ENCODE measurements at places on chromosomes 4 and X.

- no peak for DNase-seq
Measured at GRCh38 chr4:159077702-159078495, 25.0 kb upstream of the RAPGEF2 start.

DNA sequence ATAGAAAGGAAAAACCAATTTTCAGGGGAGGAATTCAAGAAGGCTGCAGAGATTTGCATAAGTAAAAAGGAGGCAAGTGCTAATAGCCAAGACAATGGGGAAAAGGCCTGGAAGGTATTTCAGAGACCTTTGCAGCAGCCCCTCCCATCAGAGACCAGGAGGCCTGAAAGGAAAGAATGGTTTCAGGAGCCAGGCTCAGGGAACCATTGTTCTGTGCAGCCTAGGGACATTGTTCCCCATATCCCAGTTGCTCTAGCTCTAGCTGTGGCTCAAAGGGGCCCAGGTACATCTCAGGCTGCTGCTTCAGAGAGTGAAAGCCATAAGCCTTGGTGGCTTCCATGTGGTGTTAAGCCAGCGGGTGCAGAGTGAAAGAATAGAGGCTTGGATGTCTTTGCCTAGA lies 24.0 kb downstream of the NAP1L3 start:
- DNase-seq: no peak

DNA sequence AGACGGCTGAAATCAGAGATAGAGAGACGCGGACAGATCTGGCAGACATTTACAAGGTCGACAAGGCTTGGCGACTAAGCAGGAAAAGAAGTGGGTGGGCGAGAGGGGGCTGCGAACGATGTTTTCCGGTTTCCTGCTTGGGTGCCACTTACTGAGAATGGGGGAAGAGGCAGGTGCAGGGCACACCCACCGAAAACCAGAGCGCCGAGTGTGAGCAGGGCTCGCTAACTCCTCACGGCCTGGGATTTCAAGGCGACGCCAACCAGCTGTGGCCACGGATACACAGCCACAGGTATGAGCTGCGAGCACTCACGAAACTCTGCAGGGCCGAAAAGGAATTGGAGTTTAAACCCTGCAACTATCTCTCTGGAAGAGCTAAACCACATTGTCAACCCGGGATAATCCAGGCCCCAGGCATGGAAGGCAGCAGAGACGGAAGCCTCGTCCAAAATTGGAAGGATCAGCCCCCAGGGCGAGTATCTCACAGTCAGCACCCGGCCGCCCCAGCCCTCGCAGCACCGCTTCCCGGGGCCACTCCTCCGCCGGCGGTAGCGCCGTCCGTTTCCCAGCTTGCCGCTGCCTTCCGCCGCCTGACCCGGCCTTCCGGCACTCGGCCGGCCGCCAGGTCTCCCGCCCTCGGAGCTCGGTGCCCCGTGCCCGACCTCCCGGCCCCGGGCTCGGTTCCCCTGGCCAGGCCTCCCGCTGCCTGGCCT lies 778 bp downstream of the CASP3 start:
- peak; percentile 36 for DNase-seq

- no peak for DNase-seq
Measured at GRCh38 chrX:100445593-100445992, 35.5 kb upstream of the PCDH19 start.

- DNase-seq: no peak
Measured at GRCh38 chr4:124104101-124104500, 608.4 kb downstream of the ANKRD50 start.

DNA sequence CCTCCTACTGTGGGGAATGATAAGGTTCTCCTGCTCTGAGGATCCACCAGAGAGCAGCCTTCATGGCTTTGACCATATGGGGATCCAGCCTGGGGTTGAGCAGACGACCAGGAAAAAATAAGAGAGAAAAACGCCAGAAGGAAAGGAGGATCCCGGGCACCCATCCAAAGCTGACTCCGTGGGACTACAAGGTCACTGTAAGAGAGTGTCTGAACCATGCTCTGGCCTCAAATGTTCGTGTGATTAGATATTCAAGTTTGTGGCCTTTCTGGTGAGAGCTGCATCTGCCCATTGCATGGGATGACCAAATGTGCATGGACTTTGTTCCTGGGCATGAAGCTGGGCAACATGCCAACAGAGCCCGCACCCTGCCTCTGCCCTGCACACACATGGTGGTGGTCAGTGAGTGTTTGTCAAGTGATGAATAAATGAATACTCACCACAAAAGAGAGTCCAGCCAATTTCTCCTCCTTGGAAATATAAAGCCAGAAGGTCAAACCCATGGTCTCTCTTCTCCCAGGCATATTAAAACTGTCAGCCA lies 346.0 kb upstream of the GATB start:
- no peak for DNase-seq

DNA sequence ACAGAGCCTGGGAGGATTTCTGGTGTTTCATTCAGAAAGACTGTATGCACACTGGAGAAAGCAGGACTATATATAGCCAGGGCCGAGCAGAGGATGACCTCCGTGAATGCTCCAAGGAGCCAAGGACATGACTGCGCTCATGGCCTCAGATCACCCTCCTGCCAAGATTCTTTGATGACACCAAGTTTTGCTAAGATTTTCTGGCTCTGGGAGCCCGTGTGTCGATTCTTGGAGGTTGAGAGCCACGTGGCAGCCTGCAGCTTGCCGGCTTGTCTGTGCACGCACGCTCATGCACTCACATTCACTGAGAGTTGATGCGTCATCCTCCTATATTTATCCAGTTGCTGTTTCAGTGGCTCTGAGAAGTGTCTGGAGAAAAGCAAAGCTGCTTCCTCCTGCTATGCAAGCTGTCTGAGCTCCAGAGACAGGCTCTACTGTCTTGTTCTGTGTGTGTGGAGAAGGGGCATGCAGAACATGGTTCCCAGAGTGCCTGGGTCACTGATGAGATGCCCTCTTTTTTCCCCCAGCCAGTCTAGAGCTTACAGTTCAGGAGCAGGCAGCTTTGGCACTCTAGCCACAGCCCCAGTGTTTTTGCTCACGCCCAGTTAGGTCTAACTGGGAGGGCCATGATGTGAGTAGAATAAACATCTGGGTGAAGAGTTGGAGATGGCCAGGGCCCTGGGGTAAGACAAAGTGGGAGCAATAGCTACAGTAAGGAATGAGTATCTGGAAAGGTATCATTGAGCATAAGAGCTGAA lies 64.9 kb upstream of the SCOC start:
- DNase-seq: no peak

DNA sequence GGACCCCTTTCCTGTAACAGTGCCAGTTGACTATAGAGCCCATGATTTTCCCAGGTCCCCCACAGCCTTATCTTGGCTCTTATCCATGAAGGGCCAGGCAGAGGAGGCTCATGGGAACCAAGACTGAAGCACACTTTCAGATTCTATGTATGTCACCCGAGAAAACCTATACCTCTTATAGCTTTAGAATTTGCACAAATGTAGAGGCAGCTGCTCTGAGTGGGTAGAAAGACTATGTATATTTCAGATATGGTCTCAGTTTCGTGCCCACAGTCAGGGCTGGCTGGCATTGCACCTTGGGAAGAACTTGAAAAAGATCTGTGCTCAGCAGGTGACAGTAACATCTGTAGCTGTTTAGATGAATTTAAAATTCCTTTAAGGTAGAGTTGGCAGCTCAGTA lies 8.3 kb upstream of the LNX1 start:
- DNase-seq: no peak

- DNase-seq: no peak
Measured at GRCh38 chr4:102868153-102868780, 525 bp upstream of the CISD2 start.

DNA sequence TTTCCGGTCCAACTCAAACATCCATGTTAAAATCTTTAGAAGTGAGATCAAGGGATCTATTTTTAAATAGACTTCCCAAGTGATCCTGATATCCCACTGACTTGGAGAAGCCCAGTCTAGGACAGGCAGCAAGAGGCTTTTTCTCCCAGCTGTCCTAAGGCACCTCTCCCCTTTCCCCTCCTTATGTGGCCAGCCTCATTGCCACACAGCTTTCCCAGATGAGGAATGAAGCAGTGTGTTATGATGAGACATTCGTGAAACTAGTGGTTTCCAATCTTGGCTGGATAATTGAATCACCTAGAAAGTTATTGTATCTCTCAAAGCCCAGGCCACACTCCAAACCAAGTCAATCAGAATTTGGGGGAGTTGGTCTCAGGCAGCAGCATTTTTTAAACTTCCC lies 16.8 kb upstream of the HSD17B13 start:
- DNase-seq: no peak

DNA sequence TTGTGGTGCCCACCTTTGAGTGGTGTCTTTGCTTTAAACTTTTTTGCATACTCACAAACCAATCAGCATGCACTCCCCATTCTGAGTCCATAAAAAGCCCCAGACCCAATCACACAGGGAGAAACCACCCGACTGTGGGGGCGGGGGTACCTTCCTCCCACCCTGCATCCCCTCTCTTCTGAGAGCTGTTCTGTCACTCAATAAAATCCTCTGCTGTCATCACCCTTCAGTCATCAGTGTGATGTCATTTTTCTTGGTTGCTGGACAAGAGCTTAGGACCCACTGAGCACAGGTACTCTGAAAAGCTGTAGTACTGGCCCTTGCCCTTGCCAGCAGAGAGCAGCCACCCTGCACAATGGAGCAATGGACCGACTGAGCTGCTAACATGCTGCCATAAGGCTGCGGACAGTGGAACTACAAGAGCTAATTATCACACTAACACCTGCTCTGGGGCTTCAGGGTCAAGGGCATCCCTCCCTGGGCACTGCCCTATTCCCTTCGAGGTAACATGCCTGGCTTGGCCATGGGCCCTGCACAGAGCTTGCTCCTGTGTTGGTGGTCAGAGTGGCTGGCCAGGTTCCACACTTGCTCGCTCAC lies 62.9 kb upstream of the PGRMC2 start:
- no peak for DNase-seq

DNA sequence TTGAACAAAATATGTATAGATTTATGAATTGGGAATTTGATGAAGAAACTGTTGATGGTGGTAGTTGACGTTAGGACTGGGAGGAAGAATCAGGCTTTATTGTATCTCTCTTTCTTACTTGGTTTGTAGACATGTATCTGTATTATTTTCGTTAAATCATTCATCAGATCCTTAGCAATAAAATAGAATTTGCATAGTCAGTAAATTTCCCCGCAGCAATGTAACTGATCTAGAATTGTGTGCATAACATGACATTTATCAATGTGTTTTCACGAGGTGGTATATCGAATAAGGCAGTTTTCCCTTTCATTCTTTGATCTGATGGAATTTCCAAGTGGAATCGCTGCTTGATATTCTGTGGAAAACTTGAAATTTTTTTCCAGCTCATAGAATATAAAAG lies 308.8 kb downstream of the SPRY1 start:
- no peak for DNase-seq

DNA sequence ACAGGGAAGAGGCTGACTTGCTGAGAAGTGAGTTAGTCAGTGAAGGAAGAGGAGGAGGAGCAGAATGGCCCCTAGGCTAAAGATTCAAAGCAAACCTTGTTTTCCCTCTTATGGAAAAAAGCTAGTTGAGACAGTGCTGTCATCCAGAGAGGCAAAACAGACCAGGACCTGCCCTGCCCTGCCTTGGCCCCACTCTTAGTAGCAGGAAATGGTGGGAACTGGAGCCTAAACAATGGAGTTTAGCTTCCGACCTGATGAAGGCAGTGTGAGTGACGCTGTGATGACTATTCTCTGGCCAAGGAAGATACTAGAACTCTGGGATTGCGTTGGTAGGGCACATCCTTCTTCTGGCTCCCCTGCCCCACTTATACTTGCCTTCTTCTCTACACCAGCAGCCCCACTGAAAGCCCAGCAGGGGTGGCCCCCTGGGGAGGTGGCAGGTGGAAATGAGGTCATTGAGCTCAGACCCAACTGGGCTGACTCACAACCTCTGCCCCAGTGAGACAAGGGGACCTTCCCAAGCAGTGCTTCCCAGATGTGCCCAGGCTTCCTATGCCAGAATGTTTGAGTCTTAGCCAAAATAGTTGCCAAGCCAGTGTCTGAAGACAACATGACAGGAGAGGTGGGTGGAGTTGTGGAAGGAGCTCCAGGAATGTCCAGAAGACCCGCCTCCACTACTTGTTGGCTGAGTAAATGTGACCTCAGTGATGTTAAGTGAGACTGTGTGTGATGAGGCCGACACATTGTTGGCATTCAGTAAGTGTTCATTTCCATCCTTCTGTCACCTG lies 38.8 kb downstream of the MSN start:
- DNase-seq: no peak

- DNase-seq: no peak
Measured at GRCh38 chr4:121144021-121144420, 20.1 kb downstream of the TNIP3 start.

GRCh38 chrX:123600181-123600580 lies 132.7 kb downstream of the THOC2 start:
- no peak for DNase-seq

DNA sequence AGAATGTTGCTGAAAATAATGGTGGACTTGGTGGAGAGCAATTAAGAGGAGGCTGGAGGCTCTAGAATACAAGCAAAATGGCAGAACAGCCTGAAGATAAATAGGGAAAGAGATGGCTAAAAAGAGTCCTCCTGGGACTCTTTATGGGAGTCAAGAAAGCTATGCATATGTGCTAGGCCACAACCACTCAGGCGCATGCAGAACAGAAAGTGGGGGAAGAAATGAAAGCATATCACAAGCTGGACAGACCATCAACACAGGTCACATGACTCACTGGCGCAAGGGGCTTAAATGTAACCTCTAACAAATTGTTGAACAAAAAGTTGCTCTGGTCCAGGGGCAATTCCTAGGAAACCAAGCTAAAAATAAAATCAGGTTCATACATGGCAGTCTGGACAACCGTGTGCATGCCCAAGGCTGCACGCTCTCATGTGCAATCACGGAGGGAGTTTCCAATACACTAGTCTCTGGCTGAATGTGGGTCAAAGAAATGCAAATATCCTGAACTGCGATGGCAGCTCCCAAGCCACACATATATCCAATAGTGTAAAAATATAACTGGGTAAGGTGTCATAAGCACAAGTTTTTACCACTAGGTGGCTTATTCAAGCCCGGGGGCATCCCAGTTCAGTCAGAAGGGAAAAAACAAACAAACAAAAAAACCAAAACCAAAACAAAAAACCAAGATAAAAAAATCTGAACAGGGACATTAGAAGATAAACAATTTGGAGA lies 45.4 kb downstream of the ZNF711 start:
- DNase-seq: no peak

DNA sequence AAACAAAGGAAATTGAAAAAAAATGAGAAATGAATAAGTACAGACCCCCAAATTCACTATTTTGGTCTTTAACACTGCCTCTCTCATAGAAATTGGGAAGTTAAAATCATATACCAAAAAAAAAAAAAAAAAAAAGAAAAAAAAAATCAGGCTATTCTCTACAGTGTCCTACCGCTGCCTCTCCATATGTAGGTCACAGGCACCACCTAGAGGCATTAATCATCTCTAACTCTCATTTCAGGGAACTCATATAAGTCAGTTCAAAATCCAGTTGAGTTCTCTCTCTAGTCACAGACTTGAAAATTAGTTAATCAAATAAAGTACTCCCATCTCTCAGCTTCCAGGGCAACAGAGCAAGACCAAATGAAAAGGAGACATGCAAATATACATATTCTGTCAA lies 47.9 kb downstream of the COX18 start:
- DNase-seq: no peak

- DNase-seq: no peak
Measured at GRCh38 chr4:114036426-114036825, 57.0 kb upstream of the ARSJ start.

- no peak for DNase-seq
Measured at GRCh38 chrX:9913146-9913433, 54.1 kb upstream of the CLDN34 start.

- DNase-seq: no peak
Measured at GRCh38 chr4:110510955-110511544, 35.1 kb downstream of the ENPEP start.

Measured in hypothalamus (tissue), 51 donors.